ENCODE measurements at places on chromosomes 1 and 21. TPM values are rescaled to one million over a fixed set of nuclear protein-coding genes. Genes with fewer than 3 reads are reported as not detected.
A peak's percentile ranks its signal among the peaks of the same experiment; 100 is the strongest.

DNA sequence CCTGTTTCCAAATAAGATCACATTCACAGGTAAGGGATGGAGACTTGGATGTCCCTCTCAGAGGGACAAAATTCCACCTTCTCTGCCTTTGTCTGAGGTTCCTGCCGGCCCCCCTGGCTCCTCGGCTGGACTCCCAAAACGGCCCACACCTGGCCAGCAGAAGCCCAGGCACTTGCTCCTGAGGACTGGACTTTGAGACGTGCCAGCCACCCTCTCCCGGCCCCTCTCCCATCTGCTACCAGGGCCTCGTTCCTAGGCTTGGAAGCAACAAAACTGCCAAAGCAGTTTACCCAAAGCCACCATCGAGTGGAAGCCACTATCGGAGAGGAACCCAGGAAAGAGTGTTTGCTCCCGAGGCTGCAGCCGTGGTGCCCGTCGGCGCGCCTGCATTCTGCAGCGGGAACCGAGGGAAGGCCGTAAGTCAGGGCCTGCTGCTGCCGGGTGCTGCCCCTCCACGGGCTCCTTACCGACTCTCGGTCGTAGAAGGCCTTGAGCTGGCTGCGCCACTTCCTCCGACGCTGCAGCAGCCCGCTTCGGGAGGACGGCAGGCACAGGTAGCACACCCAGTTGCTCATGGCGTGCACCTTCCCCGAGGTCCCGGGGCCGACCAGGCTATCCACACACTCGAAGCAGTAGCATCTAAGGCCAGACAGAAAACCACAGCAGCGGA is 3.5 kb downstream of the DNMT3L start:
- H3K27me3 ChIP-seq, result peaks cover 6% of the 10 kb centered on the region
- no peak overlapping the region for H3K4me3 ChIP-seq
- H3K36me3 ChIP-seq, result no peaks in the 10 kb centered on the region
- no peak overlapping the region for H3K27ac ChIP-seq
- no peak for DNase-seq

DNA sequence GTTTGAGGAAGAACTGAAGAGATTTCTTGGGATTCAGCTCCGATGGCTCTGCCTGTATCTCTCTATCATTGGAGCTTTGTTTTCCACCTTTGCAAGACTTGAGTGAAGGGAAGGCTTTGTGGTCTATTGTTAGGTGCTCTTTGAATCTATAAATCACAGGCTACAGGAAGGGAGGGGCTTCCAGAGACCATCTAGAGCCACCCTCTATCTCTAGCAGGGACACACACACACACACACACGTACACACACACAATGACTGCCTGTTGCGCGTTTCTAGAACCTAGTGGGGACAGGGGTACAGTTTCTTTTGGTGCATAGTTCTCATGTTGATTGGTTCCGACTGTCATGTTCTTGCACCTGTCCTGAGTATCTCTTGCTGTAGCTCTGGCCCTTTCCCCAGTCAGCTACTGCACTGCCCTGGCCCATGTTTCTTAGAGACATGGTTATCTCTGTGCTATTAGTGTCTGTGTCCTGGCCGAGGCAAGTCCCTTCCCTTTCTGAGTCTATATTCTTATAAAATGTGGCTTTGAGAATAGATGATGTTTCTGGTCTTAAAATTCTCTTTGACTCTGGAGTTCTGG is 60.7 kb downstream of the MAN1C1 start:
- H3K27me3 ChIP-seq, result peaks cover 34% of the 10 kb centered on the region
- no peak overlapping the region for H3K4me3 ChIP-seq
- H3K36me3 ChIP-seq, result peaks cover 20% of the 10 kb centered on the region
- DNase-seq, result no peak

DNA sequence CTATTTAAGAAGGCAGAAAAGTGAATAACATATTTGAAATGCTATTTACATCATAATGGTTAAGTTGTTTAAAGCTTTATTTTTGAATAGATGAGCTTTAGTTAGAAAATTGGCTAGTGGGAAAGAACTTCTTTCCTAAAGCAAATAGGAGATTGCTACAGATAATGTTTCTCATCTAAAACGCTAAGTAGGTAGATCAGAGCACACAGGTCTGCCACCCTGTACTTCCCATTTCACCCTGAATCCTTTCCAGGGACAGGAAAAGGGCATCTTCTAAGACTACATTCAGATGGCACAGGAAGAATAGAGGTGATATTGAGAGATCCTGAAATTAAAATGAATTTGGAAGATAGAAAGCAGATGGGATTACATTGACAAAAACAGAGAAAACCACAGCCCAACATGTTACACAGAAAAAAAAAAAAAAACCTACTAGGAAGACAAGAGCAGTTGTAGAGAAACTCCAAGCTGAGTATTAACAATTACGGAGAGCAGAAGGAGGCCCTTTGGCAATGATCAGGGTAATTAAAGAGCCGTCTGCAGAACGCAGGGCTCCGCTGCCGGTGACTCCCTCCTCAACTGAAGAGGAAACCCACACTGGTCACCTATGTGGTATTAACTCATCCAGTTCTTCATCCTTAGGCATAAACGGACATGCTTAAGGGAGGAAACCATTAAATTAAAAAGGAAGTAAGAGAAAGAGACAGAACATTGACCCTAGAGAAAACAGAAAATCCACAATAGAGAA is 53.6 kb upstream of the MAP10 start:
- H3K36me3 ChIP-seq, result no peaks in the 10 kb centered on the region
- no peak overlapping the region for H3K27ac ChIP-seq
- H3K27me3 ChIP-seq, result no peaks in the 10 kb centered on the region
- H3K4me3 ChIP-seq, result no peak overlapping the region
- no peaks in the 10 kb centered on the region for H3K4me1 ChIP-seq
- no peak for DNase-seq

GRCh38 chr1:24903955-24904730 is 25.9 kb downstream of the RUNX3 start:
- no peaks in the 10 kb centered on the region for H3K4me1 ChIP-seq
- no peaks in the 10 kb centered on the region for H3K36me3 ChIP-seq
- no peak overlapping the region for H3K4me3 ChIP-seq
- H3K27ac ChIP-seq, result no peak overlapping the region
- H3K27me3 ChIP-seq, result peaks cover 15% of the 10 kb centered on the region

DNA sequence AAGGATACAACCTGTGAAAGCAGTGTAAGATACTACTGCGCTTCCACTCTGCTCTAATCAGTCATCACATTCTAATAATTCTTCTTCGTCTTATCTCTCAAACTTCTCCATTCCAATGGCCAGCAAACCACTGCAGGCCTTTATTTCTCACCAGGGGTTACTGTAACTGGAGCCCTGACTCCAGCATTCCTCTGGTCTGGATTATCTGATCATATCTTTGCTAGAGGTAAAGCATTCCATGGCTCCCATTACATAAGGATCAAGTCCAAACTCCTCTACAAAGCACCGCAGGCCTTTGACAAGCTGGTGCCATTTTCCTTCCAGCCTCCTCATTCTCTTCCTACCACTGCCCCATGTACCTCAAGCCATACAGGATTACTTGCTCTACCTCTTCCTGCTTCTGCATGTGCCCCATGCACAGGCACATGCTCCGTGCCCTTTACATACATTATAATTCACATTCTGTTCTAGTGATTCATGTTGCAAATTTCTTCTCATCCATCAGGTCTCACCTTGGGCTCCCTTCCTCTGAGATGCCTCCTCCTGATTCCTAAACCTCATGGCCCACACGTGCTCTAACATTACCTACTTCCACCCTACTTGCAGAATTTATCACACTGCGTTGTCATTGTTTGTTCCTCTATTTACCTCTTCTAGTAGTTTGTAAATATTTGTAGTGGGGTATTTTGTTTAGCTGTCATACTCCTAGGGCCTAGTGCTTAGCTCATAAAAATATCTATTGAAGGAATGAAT is 9.3 kb upstream of the SERBP1 start:
- no peak for DNase-seq
- no peaks in the 10 kb centered on the region for H3K27me3 ChIP-seq
- H3K27ac ChIP-seq, result no peak overlapping the region
- H3K4me1 ChIP-seq, result peaks cover 36% of the 10 kb centered on the region
- H3K4me3 ChIP-seq, result no peak overlapping the region
- no peaks in the 10 kb centered on the region for H3K36me3 ChIP-seq

GRCh38 chr1:11882814-11883538 is 24.2 kb upstream of the NPPB start:
- peaks cover 5% of the 10 kb centered on the region for H3K4me1 ChIP-seq
- no peaks in the 10 kb centered on the region for H3K36me3 ChIP-seq
- no peak for DNase-seq

DNA sequence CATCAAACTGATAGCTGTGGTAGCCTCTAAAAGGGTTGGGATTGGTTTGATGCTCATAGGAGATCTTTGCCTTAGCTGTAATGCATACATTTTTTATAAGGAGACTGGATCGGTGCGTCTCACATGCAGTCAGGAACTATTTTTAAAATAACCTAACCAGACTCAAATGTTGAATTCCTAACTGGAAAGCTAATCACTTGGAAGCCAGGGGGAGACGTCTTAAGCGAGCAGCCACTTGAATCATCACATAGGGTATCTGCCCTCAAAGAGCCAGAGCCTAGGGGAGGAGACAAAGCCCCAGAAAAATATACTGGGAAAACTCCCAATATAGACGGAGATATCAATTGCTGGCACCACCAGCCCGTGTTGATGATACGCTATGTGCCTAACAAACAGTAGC is 61.7 kb upstream of the PUM1 start:
- no peak overlapping the region for H3K4me3 ChIP-seq
- no peak overlapping the region for H3K27ac ChIP-seq
- no peak for DNase-seq
- H3K27me3 ChIP-seq, result no peaks in the 10 kb centered on the region
- no peaks in the 10 kb centered on the region for H3K36me3 ChIP-seq

DNA sequence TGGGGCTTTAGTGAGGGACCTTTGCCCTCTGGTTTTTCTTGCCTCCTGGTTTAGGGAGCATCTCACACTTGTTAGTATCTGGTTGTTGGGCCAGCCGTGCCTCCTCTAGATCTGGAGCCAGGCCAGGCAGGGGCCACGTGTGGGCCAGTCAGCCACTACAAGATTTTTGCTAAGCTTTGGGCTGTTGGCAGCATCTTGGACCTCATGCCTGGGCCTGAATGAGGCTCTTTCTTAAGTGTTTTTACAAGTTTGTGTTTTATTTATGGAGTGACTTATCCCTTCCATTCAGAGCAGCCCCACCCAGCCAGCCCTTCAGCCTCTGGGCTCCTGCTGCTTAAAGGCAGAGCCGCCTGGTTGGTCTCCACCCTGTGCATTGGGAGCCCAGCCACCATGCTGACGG is 1.6 kb upstream of the SH3BGRL3 start:
- H3K4me3 ChIP-seq, result peak overlapping the region; percentile 3
- DNase-seq, result peak; percentile 87
- H3K36me3 ChIP-seq, result peaks cover 2% of the 10 kb centered on the region
- H3K27ac ChIP-seq, result peak overlapping the region; percentile 92

DNA sequence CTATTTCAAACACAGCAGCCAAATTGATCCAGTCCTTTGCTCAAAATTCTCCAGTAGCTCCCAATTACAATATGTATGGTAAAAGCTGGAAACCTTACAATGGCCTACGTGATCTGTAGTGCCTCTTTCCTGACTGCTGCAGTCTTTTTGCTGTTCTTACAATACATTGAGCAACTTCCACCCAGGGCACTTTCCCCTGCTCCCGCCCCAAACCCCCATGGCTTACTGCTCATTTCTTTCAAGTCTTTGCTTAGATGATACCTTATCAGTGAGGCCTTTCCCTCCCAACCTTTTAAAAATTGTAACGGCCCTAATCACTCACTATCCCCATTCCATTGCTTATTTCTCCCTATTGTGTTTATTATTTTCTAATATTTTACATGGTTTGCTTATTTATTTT is 43.9 kb upstream of the APOBEC4 start:
- H3K4me3 ChIP-seq, result no peak overlapping the region
- no peaks in the 10 kb centered on the region for H3K27me3 ChIP-seq
- no peak overlapping the region for H3K27ac ChIP-seq

- no peak overlapping the region for H3K4me3 ChIP-seq
- H3K27ac ChIP-seq, result no peak overlapping the region
- peaks cover 36% of the 10 kb centered on the region for H3K27me3 ChIP-seq
- no peaks in the 10 kb centered on the region for H3K4me1 ChIP-seq
- no peak for DNase-seq
Measured at GRCh38 chr1:17721444-17721843, 33.7 kb upstream of the ACTL8 start.

GRCh38 chr1:171753685-171754352 is 12.0 kb upstream of the VAMP4 start:
- no peak overlapping the region for H3K27ac ChIP-seq
- H3K36me3 ChIP-seq, result no peaks in the 10 kb centered on the region
- H3K4me3 ChIP-seq, result peak overlapping the region; percentile 14
- peaks cover 9% of the 10 kb centered on the region for H3K4me1 ChIP-seq

DNA sequence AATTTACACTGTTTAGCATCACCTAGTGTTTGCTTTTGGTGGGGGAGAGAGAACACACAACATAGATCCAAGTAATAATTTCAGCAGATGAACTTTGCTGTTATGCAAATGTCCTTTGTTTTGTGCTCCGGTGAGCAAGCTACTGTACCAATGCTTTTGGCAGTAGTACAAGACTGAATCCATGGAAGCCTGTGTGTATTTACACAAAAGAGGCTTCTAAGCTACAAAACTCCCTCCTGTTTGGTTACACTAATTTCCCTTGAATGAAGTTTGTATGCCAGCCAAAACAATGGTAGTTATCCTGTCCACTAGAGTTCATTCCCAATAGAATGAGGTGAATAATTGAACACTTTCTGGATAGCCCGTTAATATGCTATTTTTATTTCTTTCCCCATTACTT is 320.5 kb downstream of the KCTD3 start:
- no peak overlapping the region for H3K27ac ChIP-seq
- H3K27me3 ChIP-seq, result peaks cover under 1% of the 10 kb centered on the region
- DNase-seq, result no peak
- H3K4me3 ChIP-seq, result no peak overlapping the region

VWA1 gene
- total RNA-seq, result 15.6 TPM

TCEANC2 gene
- 3.9 TPM for total RNA-seq

KCNQ4 gene
- total RNA-seq, result 0.63 TPM

DIO1 gene
- not detected for total RNA-seq

Measured in osteocyte (in vitro differentiated cells).